Kidney (tissue), 22 donors: ENCODE measurements at places on chromosomes 3 and 15.
A peak's percentile ranks its signal among the peaks of the same experiment; 100 is the strongest.

GRCh38 chr3:143188881-143189280 is 69.3 kb downstream of the CHST2 start:
- DNase-seq, result no peak

- DNase-seq, result no peak
Measured at GRCh38 chr3:112689989-112690388, 49.0 kb upstream of the CCDC80 start.

DNA sequence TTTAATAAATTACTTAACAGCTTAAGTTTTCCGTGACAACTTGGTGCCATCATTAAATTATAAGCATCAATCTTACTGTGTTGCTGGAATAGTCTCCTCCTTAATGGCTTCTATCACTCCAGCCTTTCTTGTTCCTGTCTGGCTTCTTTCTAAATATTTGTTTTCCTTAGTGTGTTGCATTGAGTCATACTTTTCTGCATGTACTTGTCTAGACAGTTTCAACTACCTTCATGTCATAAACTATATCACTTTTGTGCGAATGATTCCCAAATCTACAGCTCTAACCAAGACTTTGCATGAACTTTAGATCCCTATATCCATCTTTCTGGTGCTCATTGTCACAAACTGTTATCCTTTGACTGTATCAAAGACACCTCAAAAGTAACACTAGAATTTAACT is 78.4 kb downstream of the AKAP13 start:
- DNase-seq, result no peak

- peak; percentile 59 for DNase-seq
Measured at GRCh38 chr3:183638101-183638852, 2.9 kb downstream of the KLHL24 start.

- peak; percentile 62 for DNase-seq
Measured at GRCh38 chr3:64806668-64807605, 119.1 kb upstream of the ADAMTS9 start.

DNA sequence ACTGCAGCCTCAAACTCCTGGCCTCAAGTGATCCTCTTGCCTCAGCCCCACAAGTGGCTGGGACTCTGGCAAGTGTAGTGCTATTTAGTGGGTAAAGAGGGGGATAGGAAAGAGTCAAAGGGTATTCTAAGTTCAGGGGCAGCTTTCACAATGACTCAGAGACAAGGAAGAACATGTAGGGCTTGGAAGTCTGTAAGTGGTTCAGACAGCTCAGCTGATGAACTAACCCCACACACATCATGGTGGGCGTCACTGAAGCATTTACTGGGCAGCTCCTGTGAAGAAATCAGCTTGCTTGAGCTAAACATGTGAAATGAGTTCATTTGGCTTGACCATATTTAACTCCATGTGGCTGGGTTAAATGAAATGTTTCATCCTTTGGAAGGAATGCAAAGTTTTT is 34.6 kb upstream of the THSD4 start:
- no peak for DNase-seq

- no peak for DNase-seq
Measured at GRCh38 chr3:170868577-170869238, 1.3 kb downstream of the RPL22L1 start.

DNA sequence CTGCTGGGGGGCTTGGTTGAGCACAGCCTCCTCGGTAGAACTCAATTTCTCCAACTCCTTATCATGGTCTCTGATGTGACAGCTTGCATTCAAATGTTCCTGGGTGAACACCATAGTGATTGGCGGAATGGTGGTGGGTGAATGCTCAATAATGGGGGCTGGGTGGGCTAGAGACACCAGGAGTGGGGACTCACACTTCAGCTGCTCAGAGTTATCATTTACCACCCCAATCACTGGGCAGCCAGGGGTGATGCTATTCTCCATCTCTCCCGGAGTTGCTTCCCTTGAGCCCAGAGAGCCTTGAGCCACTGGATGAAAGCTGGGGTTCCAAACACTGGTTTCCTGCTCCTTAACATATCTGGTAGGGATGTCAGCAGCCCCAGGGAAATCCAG is 88.7 kb downstream of the DHX30 start:
- DNase-seq, result no peak

DNA sequence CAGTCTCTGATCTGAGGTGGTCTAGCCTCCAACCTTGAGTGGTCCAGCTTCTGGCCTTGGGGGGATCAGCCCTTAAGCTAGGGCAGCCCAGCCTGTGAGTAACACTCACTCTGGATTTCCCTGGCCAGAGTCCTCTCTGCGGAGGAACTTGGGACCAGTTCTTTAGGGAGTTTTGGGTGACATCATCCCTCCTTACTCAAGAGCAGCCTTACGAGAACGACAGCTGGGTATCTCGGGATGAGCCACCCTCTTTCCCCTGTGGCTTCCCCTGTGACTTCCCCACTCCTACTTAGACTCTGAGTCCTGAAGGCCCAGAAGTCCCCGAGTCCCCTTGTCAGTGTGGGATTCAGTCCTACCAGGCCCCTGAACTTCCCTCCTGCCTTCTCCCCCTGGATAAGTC is 10.2 kb upstream of the PLXND1 start:
- DNase-seq, result no peak

GRCh38 chr3:25973122-25973521 is 183.2 kb downstream of the OXSM start:
- peak; percentile 45 for DNase-seq

DNA sequence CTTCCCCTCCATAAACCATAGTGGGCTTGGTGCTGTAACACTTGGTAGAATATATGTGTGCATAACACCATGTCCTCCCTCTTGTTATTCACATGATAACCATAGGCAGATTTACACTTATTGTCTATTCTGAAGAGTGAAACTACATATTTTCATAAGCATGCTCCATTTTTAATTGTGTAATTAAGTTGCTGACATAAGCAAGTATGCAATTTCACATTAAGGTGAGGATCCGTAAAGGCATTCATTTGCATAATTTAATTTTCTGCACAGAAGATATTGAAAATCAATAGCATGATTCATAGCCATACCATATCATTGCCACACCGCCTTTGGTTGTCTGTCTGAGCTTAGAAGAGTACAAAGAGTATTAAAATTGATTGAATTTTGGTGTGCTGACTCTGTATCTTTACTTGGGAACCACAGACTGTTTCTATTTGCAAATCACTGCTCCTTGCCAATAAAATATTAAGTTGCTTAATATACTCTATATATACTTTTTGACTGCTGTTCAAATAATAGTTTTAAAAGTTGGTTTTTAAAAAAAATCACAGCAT is 182.4 kb downstream of the PTPRG start:
- DNase-seq, result no peak
